ENCODE measurements at places on chromosomes 1 and 21.

GRCh38 chr21:25412100-25412499 lies 195.2 kb downstream of the MRPL39 start:
- DNase-seq: no peak

- no peak for DNase-seq
These were observed 517 bp downstream of the LRIG2 start for GRCh38 chr1:113073479-113073950.

DNA sequence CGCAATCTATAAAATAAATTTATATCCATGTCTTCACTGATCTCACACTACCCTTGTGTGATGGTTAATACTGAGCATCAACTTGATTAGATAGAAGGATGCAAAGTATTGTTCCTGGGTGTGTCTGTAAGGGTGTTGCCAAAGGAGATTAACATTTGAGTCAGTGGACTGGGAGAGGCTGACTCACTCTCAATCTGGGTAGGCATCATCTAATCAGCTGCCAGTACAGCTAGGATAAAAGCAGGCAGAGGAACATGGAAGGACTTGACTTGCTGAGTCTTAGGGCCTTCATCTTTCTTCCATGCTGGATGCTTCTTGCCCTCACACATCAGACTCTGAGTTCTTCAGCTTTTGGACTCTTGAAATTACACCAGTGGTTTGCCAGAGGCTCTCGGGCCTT lies 615.4 kb downstream of the AGBL4 start:
- DNase-seq: no peak

DNA sequence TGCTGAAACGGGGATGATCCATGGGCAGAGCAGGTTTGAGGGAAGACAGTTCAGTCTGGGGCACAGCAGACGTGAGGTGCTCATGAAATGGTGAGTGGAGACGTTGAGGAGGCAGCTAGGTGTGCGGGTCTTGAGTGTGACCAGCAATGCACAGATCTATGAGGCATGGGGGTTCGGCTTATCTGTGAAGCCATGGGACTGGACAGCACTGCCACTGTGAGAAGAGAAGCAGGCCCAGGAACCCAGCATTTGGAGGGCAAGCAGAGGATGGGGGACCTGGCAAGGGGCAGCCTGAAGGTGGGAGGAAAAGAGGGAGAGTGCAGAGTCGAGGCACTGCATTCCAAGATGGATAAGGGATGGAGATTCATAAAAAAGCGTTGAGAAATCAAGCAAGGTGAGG lies 8.0 kb downstream of the CSF1 start:
- DNase-seq: no peak

DNA sequence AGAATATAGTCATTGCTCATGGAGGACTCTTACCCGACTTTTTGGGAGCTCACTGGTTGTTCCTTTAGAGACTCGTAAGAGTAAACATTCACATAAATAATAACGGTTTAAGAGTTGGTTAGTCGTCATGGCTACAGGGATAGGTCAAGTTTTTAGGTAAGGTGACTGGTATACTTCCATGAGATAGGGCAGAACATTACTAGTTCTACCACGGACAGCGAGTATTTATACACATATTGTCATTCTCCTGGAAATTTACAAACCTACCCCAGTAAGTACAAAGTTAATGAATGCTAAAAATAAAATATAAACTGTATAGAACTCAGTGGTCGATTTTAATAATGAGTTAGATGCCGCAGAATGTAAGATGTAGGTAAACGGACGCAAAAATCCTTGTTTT lies 1.2 kb upstream of the RYR2 start:
- no peak for DNase-seq

DNA sequence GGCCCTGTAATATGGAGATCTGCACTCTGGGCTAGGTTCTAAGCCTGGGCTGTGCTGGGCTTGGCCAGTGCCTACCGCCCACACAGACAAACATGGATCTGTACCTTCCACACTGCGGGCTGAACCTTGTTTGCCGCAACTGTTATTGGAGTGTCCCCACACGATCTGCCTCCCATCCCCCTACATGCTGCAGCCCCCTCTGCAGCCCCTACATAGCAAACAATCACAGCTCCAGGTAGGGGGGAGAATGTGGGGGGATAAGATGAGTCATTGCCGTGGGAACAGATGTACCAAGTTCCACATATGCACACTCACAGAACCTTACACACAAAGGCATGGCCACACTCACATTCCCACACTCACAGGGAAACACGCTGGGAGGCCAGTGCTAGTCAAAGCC lies 2.1 kb upstream of the HCRTR1 start:
- no peak for DNase-seq

DNA sequence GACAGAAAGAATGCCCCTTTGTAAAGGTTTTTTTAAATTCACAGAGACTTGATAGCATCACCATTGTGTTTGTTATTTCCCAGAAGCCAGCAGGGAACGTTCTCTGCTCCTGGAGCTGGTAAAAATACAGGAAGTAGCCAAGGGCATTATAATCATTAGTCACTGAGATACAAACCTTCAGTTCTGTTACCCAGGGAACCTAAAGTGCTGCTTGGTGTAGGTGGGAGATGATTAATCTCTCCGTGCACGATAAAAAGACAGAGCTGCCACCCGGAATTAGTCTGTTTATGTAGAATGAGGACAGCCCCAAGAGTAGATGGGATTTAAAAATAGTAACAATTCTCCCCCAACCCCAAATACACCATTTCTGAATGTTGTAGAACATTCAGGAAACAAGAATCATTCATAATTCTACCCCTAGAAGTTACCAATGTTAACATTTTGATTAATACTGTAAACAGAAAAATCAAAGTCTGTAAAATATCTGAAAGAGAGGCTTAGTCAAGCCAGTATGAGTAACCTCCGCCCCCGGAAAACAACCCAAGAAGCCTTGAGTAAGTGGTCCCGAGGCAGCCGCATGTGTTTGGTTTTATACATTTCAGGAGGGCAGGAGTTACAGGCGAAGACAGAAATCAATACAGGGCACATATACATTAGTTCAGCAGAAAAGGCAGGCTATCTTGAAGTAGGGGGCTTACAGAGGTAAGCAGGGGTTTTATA lies 45.3 kb upstream of the CTBS start:
- DNase-seq: no peak

DNA sequence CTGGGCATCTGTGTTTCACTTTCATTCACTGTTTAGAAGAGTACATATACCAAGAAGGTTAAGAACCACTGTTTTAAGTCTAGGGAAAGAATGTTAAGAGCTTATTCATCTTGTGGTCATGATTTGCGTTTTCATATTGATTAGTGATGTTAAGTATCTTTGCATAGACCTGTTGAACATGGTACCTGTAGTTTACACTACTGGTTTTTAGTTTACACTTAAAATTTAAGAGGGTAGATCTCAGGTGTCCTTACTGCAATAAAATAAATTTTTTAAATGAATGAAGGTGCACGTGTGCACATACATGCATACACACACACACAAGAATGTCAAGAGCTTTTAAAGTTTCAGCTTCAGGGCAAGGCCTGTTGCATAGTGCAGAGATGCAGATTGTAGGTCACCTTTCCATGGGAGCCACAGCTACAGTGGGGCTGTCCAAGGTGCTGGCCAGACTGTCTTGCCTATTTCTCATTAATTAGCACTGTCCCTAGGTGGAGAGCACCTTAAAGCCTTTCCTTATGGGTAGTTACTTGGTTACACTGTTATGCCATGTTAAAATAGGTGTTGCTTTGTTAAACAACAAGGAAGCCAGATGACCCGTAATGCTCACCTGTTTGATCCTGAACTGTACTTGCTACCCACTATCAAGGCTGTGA lies 543.0 kb upstream of the DAB1 start:
- DNase-seq: no peak

DNA sequence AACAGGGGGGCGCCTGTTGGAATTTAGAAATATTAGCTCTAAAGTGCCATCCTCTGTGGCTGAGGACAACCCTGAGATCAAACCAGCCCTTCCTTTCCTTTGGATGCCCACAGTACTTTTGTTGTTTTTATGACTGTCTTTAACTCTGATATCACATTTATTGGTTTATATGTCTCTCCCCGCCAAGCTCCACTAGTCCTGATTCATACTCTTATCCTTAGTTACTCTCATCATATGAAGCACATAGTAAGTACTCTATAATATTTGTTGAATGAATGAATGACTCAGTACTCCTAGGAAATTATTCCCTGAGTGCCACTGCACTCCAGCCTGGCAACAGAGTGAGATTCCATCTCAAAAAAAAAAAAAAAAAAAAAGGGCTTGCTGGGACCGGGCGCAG lies 22.6 kb upstream of the NRDC start:
- no peak for DNase-seq

GRCh38 chr1:208093754-208094719 lies 150.1 kb downstream of the PLXNA2 start:
- peak; percentile 28 for DNase-seq

GRCh38 chr21:36792505-36792967 lies 93.6 kb downstream of the SIM2 start:
- no peak for DNase-seq

- no peak for DNase-seq
These were observed 497.2 kb upstream of the PKN2 start for GRCh38 chr1:88186911-88187310.

GRCh38 chr21:19547951-19548840 lies 1144.6 kb upstream of the TMPRSS15 start:
- DNase-seq: no peak

GRCh38 chr1:167905671-167906070 lies 8.3 kb downstream of the ADCY10 start:
- no peak for DNase-seq

- DNase-seq: no peak
These were observed 574.2 kb upstream of the ADGRL2 start for GRCh38 chr1:81226603-81226928.

DNA sequence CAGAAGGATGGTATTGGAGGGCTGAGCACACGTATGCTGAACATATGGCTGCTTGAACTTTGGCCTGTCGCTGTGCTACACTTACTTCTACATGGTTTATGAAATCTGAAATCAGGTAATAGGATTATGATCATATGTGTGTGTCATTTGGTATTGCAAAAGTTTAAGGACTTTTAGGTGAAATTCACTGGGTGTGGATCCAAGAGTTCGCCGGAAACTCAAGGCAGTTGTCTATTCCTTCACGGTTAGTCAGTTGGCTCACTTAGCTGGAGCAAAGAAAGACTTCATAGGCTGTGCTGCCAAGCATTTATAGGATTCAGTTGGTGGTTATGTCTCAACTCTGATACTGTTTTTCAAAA lies 927 bp downstream of the UAP1 start:
- no peak for DNase-seq

GRCh38 chr1:63882048-63882704 lies 108.4 kb downstream of the ROR1 start:
- DNase-seq: no peak

DNA sequence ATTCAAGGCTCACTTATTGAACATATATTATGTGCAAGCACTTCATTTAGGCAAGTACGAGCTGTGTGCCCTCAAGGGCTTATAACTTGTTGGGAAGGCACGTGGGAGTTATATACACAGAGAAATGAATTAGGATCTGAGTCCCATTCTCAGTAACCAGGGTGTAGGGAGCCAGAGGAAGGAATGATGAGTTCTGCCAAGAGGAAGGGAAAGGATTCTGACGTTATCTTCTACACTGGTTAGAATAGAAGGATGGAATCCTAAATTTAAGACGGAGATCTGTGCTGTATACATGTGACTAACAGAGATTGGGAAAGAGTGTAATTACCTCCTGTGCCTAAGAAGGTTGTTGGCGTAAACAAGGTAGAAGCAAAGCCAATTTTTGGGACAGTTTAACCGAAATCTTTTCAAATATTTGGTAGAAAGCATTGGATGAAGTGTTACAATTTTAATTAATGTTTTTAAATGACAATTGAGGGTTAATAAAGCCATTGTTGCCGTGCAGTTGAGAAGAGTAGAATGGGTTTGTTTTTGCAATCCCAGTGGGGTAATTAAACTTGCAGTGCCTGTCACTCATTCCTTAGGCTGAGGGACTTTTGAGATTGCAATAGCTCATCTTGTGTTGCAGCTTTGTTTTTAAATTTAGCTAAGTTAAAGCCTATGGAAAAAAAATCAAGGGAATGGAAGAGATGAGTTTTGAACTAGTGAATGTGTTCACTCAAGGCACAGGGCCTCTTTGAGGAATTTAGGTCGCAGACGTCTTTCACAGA lies 177.2 kb downstream of the NFIA start:
- DNase-seq: no peak

DNA sequence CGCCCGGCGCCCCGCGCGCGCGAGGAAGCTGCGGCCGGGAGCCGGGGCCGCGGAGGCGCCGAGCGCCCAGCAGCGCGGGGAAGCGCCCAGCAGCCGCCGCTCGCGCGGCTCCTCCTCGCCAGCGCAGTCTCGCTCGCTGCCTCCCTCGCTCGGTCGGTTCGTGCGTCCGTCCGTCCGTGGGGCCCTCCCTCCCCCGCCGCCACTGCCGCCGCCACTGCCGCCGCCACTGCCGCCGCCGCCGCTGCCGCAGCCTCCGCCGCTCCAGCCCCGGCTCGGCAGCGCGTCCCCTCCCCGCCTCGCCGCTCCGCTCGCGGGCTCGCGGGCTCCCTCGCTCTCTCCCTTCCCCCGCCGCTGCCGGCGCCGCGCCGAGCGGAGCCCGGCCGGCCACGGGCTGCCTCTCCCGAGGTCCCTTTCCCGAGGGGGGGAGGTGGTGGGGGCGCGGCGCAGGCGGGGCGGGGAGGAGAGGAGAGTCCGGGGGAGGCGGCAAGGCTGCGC lies at the start of gene KCND3:
Gene KCND3 (minus strand): TSS at position 138 of the 495 bp plus-strand sequence.
- DNase-seq: no peak

GRCh38 chr1:203133970-203134725 lies 6.6 kb downstream of the ADORA1 start:
- no peak for DNase-seq

- DNase-seq: no peak
These were observed 433.1 kb upstream of the KAZN start for GRCh38 chr1:14165371-14165801.

DNA sequence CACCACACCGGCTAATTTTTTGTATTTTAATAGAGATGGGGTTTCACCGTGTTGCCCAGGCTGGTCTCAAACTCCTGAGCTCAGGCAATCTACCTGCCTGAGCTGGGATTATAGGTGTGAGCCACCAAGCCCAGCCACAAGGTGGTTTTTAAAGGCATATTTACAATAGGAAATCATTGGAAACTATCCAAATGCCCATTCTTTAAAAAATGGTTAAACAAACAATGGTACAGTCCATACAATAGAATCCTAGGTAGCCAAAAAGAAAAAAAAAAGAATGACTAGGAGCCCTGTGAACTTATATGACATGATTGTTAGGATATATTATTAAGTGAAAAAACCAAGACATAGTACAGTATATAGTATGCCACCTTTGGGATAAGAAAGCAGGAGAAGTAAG lies 5.3 kb downstream of the ATP2B4 start:
- no peak for DNase-seq
